ENCODE measurements at places on chromosomes 12 and 14. TPM values are rescaled to one million over a fixed set of nuclear protein-coding genes. Genes with fewer than 3 reads are reported as not detected.

GRCh38 chr12:6231359-6232268 lies 31.4 kb downstream of the CD9 start:
- no peak for DNase-seq

- no peak for DNase-seq
Measured at GRCh38 chr12:49547090-49547690, 8.4 kb downstream of the KCNH3 start.

Gene ASPG
- total RNA-seq: 0.50 TPM

DNA sequence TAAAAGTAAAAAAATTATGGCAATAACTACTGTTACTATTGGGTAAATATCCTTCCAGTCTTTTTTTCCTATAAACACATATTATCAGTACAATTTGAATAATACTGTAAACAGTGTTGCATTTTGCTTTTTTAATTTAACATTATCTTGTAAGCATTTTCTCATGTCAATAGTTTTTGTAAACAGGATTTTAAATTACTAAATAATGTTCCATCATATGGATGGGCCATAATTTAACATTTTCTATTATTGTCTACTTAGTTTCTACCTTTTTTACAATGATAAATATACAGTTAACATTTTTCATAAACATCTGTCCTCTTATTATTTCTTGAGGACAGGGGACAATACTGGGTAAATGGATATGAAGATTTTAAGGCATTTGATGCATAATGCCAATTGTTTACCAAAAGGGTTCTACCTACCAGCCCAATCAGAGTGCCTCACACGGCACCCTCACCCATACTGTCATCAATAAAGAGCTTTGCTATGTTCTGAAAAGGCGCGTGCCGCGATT lies 759 bp upstream of the ACVR1B start:
- DNase-seq: no peak

DNA sequence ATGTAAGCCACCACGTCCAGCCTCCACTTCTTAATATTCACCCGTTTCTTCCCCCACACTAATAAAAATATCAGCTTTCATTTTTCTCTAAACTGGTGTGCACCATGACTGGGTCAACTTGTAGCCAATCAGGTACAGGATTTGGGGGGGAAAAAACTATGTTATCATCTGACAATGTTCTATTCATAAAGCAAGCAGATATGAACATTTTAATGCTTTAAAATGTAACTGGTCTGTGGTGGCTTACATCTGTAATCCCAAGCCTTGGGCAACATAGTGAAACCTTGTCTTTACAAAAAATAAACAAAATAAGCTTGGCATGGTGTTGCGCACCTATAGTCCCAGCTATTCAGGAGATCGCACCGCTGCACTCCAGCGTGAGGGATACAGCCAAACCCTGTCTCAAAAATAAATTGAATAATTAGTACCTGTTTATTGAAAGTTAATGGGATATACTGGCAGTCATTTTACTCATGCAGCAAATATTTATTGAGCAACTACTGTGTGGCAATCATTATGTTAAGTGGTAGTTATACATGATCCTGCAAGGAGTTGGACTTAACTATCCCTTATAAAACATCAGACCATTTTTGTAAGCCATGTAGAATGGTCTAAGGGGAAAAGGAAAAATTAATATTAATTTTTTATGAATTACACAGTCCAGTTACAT lies 15.3 kb upstream of the ITPR2 start:
- DNase-seq: no peak

GRCh38 chr12:128621304-128621703 lies 202.5 kb downstream of the SLC15A4 start:
- DNase-seq: no peak

GRCh38 chr14:103500148-103500990 lies 22.3 kb downstream of the CKB start:
- DNase-seq: peak; percentile 69

GRCh38 chr12:7666595-7666994 lies 887 bp upstream of the APOBEC1 start:
- no peak for DNase-seq
